NCI-H2081 treated with DMSO at 0.1 percent for 48 hours (cell line): ENCODE measurements at places on chromosomes 13 and 19.

DNA sequence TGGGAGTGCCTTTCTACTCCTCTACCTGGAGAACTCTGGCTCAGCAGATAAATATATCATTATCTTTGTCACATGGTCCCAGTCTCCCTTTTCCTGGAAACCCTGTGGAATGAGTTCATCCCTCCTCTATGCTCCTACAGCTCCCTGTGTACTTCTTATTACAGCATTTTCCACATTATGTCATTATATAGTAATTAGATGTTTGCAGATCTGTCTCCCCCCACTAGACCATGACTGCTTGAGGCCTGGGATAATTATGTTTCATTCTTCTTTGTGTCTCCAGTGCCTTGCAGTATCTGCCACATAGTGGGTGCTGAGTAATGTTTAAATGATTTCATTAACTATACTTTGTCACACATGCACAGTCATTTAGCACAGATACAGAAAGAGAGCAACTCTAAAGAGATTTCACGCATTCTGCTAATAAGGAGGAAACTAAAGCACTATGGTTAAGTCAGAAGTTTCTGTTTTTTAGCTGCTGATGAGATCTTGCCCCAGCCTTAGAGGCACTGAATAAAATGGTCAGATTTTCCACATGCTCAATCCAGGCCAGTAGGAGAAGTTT is 66.1 kb upstream of the DIAPH3 start:
- no peak for DNase-seq

DNA sequence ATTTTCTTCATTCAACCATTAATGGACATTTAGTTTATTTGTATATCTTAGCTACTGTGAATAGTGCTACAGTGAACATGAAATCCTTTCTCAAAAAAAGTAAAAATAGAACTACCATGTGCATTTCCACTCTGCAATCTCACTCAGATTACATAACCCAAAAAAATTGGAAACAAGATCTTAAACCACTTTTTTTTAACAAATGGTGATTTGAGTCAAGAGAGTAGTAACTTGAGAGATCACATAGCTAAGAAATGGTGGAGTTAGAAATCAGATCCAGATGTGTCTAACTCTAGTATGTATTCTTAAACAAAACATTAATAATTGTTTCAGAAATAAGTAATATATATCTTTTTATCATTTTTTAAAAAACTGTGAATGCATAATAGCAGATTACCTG is 318.3 kb upstream of the SGCG start:
- no peak for DNase-seq

DNA sequence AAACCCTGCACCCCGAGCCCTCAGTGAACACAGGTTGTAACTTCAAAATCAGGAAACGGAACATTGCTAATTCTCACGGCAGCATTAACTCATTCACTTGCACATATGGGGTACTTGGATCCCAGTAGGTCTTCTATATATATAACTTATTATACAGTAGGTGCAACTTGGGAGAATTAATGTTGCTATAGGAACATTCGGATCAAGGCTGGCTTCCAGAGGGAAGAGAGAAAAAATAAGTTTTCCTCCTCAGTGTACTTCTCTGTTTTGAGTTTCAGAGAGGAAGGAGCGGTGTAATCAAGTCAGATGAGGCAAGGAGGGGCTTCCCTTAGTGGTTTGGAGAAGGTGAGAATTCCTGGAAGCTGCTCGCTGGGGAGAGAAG is 90.9 kb upstream of the ZNF507 start:
- no peak for DNase-seq

DNA sequence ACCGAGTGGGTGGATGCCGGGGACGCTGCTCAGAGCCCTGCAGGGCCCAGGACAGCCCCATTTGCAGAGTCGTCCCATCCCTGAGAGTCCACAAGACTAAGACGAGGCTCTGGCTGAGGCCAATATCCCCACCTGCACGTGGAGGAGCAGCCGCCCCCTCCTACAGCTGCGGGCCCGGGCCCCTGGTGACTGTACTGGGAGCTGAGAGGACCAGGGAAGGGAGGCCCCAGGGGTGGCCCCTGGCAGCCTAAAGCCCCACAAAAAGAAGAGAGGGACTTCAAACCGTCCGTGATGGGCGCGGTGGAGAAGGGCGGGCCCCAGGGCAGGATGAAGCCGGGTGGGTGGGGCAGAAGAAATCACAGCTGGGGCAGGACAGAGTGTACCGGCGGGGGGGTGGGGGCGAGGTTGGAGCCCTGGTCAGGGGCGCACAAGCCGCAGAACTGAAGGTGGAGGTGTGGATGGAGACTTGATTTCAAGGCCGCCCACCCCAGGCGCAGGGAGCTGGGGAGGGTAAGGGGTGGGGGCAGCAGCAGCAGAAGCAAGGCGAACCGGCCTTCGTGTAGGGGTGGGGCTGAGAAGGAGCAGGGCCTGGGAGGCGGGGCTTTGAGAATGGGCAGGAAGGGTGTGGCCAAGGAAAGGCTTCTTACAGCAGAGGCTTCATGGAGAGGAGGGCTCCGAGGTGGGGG is 12.9 kb downstream of the CFD start:
- no peak for DNase-seq

GRCh38 chr19:42248270-42249148 is 6.1 kb upstream of the GSK3A start:
- no peak for DNase-seq

GRCh38 chr19:12199757-12200419 is 37.0 kb downstream of the ZNF136 start:
- DNase-seq: no peak

- DNase-seq: peak; percentile 2
These were observed at the start of gene ZBTB7A for GRCh38 chr19:4066682-4067395. Gene ZBTB7A (minus strand): TSS chr19:4066899. CDS start chr19:4055232, 11,667 bp downstream.

GRCh38 chr19:6092329-6093286 is 17.7 kb downstream of the RFX2 start:
- no peak for DNase-seq

GRCh38 chr19:30584090-30584489 is 211.9 kb downstream of the ZNF536 start:
- DNase-seq: no peak

DNA sequence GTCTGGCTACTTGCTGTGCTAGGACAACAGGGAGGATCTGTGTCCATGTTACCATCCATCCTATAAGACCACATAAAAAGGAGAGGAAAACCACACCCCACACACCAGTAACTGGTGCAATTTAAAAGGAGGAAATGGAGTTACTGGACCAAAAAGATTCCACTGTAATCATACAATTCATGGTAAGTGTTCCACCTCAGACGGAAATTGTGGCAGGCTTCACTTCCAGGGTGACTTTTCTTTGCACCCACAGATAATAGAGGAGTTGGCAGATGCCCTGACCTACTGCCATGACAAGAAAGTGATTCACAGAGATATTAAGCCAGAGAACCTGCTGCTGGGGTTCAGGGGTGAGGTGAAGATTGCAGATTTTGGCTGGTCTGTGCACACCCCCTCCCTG is 2.4 kb downstream of the AURKC start:
- DNase-seq: no peak

DNA sequence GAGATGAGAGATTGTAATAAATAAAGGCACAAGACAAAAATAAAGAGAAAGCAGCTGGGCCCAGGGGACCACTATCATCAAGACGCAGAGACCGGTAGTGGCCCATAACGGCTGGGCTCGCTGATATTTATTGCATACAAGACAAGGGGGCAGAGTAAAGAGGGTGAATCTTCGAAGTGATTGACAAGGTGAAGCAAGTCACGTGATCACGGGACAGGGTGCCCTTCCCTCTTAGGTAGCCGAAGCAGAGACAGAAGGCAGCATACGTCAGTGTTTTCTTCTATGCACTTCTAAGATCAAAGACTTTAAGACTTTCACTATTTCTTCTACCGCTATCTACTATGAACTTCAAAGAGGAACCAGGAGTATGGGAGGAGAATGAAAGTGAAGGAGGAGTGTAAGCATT is 4.6 kb upstream of the PRKCG start:
- no peak for DNase-seq

GRCh38 chr19:29860492-29860891 is 48.7 kb downstream of the CCNE1 start:
- no peak for DNase-seq

DNA sequence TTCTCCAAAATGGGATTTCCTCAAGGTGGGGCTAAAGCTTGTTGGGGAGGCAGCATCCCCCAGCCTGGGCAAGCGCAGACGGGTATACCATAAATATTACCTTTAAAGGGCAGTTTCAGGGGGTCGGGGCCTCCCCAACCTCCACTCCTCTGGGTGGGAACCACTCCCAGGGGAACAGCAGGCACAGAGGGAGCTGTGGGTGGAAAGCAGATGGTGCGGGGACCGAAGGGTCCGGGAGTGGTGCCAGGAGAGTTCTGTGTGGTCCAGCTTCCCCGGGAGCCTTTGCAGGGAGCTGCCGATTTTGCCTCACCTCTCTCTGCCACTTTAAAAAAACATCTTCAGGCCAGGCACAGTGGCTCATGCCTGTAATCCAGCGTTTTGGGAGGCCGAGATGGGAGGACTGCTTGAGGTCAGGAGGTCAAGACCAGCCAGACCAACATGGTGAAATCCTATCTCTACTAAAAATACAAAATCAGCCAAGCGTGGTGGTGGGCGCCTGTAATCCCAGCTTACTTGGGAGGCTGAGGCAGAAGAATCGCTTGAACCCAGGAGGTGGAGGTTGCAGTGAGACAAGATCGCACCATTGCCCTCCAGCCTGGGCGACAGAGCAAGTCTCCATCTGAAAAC is 5.5 kb downstream of the MAST3 start:
- no peak for DNase-seq

GRCh38 chr13:114021464-114022308 is 47.8 kb upstream of the C13orf46 start:
- no peak for DNase-seq

DNA sequence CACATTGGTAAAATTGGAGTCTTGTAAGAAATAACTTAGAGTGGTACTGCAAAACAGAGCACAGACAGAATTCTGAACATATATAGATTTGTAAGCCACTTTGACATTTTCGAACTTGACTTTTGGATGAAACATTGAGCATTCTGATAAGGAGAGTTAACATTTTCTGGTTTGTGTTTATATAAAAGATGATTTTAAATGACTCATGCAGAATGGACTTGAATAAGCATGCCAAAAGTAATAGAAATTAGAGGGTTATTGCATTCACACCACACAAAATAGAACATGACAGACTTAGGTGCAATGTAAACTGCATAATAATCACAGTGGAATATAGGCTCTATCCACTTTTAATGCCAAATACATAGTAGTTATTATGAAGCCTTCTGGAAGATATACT is 507.0 kb downstream of the DACH1 start:
- no peak for DNase-seq

- no peak for DNase-seq
These were observed 130.8 kb upstream of the PCDH20 start for GRCh38 chr13:61546413-61546812.

GRCh38 chr19:32197896-32198882 is 147.2 kb upstream of the ZNF507 start:
- DNase-seq: no peak

DNA sequence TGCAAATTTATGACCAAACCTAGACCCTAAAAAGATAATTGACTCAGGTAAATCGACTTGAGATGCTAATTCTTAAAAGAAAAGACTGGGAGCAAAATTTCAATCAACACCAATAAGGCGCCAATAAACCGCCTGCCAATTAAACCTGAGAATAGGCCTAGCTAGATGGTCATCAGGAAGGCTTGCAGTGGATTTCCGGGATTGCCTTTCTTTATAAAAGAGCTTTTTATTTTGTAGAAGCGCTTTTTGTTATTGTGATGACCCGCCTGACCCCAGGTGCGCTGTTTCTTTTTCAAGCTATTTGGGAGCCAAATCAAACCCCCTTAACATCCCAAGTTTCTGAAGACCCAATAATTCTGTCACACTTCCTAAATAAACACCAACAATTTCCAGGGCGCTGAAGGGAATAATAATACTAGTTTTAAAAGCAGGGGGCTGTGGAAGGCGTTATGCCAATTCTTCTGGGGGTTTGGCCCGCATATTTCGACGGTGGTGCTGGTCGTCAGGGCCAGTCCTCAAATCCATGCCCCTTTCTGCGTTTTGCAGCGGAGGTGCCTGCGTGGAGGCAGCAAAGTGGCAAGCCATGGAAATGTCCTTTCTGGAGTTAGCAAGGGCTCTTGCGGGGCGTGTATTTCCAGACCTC is 2.9 kb upstream of the ZIC5 start:
- no peak for DNase-seq

DNA sequence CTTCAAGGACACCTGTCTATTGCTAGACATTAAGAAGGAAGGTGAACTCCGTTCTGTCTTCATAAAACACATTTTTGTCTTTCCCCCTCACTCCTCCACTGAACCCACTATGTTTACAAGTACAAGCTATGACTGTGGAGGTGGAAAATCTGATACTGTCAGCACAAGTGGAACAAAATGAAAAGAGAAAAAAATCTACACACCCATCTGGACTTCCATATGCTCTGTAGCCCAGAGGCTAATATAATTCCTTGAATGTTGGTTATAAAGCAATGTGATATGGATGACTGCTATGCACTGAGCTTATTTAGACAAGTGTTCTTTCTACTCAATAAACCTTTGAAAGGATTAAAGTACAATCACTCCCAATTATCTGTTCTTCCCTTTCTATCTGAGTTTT is 713.5 kb downstream of the DIAPH3 start:
- DNase-seq: no peak

- no peak for DNase-seq
These were observed 225.9 kb downstream of the OLFM4 start for GRCh38 chr13:53254500-53254899.

DNA sequence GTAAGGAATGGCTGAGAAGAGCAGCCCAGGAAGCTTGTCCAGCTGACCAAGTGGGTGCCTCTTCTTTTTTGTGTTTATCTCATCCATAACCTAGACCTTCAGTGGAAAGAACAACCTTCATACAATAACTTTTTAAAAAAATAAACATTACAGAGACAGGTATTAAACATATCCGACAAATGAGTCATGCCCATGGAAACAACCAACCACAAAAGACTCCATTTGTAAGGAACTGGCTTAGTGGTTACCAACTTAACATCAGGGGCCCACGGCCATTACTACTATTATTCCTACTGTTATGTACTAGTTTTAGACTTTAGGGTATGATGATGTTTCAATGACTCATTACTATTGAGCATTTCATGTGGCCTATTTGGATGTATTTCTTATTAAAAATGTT is 191.7 kb upstream of the SERP2 start:
- DNase-seq: no peak

DNA sequence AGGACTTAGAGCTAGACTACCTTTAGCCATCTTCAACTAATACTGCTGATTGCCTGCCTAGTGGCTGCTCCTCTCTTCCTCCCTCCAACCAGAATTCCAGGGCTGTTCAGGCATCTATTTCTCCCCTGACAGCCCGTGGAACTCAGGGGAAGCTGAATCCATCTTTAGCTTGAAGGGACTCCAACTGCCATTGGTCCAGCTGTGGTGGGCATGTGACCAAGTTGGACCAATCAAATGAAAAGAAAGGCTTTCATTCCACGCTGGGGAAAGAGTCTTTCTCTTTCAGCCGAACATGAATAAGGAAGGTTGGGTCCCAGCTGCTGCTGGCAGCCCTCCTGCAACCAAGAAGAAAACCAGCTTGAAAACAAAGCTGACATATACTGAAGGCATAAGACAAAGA is 168.5 kb upstream of the OBI1 start:
- no peak for DNase-seq

- no peak for DNase-seq
These were observed 36.8 kb downstream of the INSR start for GRCh38 chr19:7257148-7258040.

- DNase-seq: no peak
These were observed 165.2 kb downstream of the TEX29 start for GRCh38 chr13:111485491-111486250.

- DNase-seq: no peak
These were observed 24.9 kb downstream of the RCBTB1 start for GRCh38 chr13:49560270-49561061.
